NCI-H2029 (cell line): ENCODE measurements at places on chromosomes 16 and 17.

DNA sequence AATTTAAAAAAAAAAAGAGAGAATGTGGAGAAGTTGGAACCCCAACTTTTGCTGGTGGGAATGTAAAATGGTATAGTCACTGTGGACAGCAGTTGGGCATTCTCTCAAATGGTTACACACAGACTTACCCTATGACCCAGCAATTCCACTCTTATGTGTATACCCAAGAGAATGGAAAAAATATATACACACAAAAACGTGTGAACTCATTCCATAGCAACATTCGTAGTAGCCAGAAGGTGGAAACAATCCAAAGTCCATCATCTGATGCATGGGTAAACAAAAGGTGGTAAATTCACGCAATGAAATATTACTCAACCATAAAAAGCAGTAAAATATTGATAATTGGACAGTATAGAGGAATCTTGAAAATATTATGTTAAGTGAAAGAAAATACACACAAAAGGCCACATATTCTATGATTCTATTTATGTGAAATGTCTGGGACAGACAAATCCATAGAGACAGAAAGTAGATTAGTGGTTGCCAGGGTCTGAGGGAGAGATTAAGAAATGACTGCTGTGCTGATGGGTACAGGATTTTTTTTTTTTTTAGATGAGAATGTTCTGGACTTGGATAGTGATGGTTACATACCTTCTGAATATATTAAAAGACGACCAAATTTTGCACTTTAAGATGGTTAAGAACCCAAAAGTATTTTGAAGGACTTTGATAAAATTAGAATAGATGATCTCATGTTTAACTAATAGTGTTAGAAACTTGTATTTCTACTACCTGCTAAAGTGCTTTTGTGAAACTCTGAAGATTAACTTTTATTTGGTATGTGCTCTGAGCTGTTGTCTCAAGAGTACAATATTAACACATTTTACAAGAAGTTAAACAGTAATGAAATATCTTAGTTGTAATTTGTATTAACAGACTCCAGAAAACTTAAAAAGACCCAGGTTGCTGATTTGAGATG lies 60.9 kb downstream of the MRTFB start:
- no peak for DNase-seq

GRCh38 chr17:81906476-81907218 lies 4.6 kb downstream of the PCYT2 start:
- no peak for DNase-seq

- no peak for DNase-seq
Measured at GRCh38 chr17:22600644-22601298, 908.4 kb downstream of the KCNJ18 start.

DNA sequence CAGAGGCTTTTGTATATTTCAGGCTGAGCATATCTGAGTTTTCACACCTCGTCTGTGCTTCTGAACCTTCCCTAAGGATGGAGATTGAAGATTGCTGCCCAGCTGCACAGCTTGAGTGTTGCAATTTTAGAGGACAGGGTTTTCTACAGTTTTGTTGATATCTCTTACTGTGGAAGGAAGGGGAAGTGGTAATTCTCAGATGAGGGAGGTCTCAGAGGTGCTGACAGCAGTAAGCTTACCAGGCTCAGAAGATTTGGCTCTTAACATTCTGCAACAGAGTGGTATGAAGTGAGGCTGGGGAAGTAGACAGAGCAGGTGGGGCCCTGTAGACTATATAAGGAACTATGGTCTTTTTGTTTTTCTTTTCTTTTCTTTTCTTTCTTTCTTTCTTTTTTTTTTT lies 45.8 kb upstream of the ARHGAP17 start:
- DNase-seq = no peak

GRCh38 chr17:70028978-70029767 lies 45.9 kb upstream of the KCNJ16 start:
- no peak for DNase-seq

- DNase-seq = no peak
Measured at GRCh38 chr16:83887564-83887963, 11.4 kb upstream of the MLYCD start.

DNA sequence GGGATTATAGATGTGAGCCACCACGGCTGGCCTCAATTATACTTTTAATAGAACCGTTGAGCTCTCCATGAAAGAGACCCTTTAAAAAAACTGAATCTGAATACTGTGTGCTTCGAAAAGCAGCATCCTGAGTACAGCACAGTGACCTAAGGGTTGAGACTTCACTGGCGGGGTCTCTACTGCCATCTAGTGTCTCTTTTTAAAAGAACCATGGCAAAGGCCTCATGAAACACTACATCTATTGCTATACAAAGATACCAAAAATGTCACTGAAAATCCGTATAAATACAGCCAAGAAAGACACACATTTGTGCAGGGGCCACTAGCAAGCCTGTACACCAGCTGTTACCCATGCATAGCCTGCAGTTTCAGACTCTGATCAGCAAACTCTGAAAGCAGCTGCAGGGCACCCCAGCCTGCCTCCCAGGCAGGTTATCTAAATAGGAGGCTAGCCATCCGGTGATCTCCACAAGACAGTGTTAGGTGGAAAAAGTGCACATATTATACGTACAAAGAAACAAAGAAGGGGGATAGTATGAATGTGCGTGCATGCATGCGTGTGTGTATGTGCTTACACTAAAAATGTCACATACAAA lies 35.3 kb downstream of the NPLOC4 start:
- DNase-seq = peak; percentile 33

DNA sequence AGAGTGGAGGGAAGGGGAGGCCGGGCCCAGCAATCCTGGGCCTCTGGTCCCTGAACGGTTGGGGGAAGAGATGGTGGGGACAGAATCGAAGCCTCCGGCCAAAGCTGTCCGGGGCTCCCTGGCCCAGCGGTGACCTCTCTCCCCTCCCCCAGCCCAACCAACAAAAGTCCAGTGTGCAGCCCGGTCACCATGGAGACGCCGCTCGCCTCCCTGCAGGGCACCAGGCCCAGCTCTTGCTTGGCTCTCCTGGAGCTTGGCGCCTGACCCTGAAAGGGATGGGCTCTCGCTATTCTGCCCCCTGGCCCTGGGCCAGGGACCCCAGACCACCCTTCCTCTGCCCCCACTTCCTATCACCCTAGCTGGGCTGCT lies 1.3 kb downstream of the METRN start:
- no peak for DNase-seq

DNA sequence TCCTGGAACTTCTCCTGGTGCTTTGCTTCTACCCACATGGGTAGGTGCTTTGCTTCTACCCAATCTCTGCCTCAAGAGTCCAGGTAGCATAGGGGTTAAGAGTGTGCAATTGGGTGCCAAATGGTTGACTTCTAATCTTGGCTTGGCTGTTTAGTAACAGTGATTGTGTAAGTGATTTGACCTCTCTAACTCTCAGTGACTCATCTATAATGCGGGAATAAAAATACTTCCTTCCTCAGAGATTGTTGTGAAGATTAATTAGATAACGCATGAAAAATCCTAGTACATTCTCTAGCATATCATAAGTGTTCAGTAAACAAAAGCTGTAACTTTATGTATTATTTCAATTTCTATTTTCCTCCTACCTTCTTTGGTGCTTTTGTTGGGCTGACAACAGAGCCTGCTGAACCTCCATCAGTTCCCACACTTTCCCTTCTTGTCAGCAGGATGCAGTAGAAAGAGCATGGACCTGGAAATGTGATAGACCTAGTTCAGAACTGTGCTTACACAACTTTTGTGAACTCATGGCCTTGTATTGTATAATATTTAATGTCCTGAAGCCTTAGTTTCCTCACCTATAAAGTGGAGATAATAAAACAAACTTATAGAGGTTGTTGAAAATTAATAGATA lies 72.9 kb upstream of the SMIM36 start:
- no peak for DNase-seq
